A549 treated with AZD2906 at 1 μM for 4 hours (cell line): ENCODE measurements at places on chromosomes 2 and 18. TPM values are rescaled to one million over a fixed set of nuclear protein-coding genes. Genes with fewer than 3 reads are reported as not detected.

The AQP12B gene
- not detected in 5 replicates for total RNA-seq

The DPP4 gene
- total RNA-seq = 0.65 to 1.1 TPM (median 0.87 TPM) in 5 replicates

The ECEL1 gene
- 0.15 to 0.25 TPM (median 0.23 TPM) in 5 replicates for total RNA-seq

The CNTNAP5 gene
- not detected in 5 replicates for total RNA-seq

The SP5 gene
- 0.02 to 0.23 TPM (median 0.07 TPM) in 3 of 5 replicates, not detected in the others for total RNA-seq

The LOXL3 gene
- 0.31 to 0.60 TPM (median 0.49 TPM) in 5 replicates for total RNA-seq

The LAMA1 gene
- 0.06 to 0.16 TPM (median 0.09 TPM) in 5 replicates for total RNA-seq

The SCLY gene
- total RNA-seq = 17.9 to 21.9 TPM (median 19.4 TPM) in 5 replicates

The VIL1 gene
- total RNA-seq = 0.16 to 0.36 TPM (median 0.28 TPM) in 5 replicates

The SFT2D3 gene
- total RNA-seq = 4.6 to 6.1 TPM (median 5.8 TPM) in 5 replicates

The C2orf78 gene
- total RNA-seq = not detected in 5 replicates

The SKOR2 gene
- not detected in 5 replicates for total RNA-seq

The COBLL1 gene
- 4.6 to 7.0 TPM (median 5.3 TPM) in 5 replicates for total RNA-seq

The CPLX4 gene
- not detected in 5 replicates for total RNA-seq

The SH3RF3 gene
- 0.47 to 0.71 TPM (median 0.66 TPM) in 5 replicates for total RNA-seq

The ITGA6 gene
- 35.8 to 45.8 TPM (median 41.8 TPM) in 5 replicates for total RNA-seq

The ERBB4 gene
- 0.01 TPM in 1 of 5 replicates, not detected in the others for total RNA-seq

The ARHGAP28 gene
- total RNA-seq = 0.09 to 0.17 TPM (median 0.13 TPM) in 4 of 5 replicates, not detected in the other

The KCNIP3 gene
- total RNA-seq = 1.4 to 2.4 TPM (median 2.2 TPM) in 5 replicates

The ADI1 gene
- total RNA-seq = 47.6 to 61.4 TPM (median 56.1 TPM) in 5 replicates

The EHD3 gene
- 6.3 to 7.4 TPM (median 6.9 TPM) in 5 replicates for total RNA-seq

The TDRD15 gene
- total RNA-seq = not detected in 5 replicates

The SLC38A11 gene
- 0.02 to 0.22 TPM (median 0.08 TPM) in 3 of 5 replicates, not detected in the others for total RNA-seq

The ABCG8 gene
- not detected in 5 replicates for total RNA-seq

The RNMT gene
- total RNA-seq = 17.0 to 18.6 TPM (median 17.2 TPM) in 5 replicates

The TUBB8B gene
- not detected in 5 replicates for total RNA-seq

The NAT8 gene
- not detected in 5 replicates for total RNA-seq

The ZAP70 gene
- 0.02 to 0.18 TPM (median 0.04 TPM) in 4 of 5 replicates, not detected in the other for total RNA-seq

The ZNF142 gene
- 14.8 to 19.4 TPM (median 16.4 TPM) in 5 replicates for total RNA-seq

The GALR1 gene
- not detected in 5 replicates for total RNA-seq

The FAM136A gene
- 81.8 to 93.2 TPM (median 89.1 TPM) in 5 replicates for total RNA-seq

The LRP1B gene
- total RNA-seq = 0.01 TPM in 3 of 5 replicates, not detected in the others

The CNNM3 gene
- 9.3 to 12.8 TPM (median 11.3 TPM) in 5 replicates for total RNA-seq

The SIGLEC15 gene
- total RNA-seq = 0.03 to 0.06 TPM in 2 of 5 replicates, not detected in the others

The CHST10 gene
- total RNA-seq = 12.9 to 15.1 TPM (median 13.9 TPM) in 5 replicates

The FASTKD2 gene
- total RNA-seq = 29.0 to 39.1 TPM (median 30.7 TPM) in 5 replicates

The CCDC148 gene
- total RNA-seq = 0.22 to 0.62 TPM (median 0.39 TPM) in 5 replicates

The MPP4 gene
- 0.05 to 0.24 TPM (median 0.07 TPM) in 4 of 5 replicates, not detected in the other for total RNA-seq

The DYNAP gene
- not detected in 5 replicates for total RNA-seq

The NUP35 gene
- total RNA-seq = 28.1 to 39.0 TPM (median 29.9 TPM) in 5 replicates

The ACTR1B gene
- 35.9 to 44.5 TPM (median 42.5 TPM) in 5 replicates for total RNA-seq

The GCG gene
- total RNA-seq = 0.05 TPM in 1 of 5 replicates, not detected in the others

The CHRNA1 gene
- total RNA-seq = not detected in 5 replicates

The CDH20 gene
- 0.05 TPM in 1 of 5 replicates, not detected in the others for total RNA-seq

The ANKRD30BL gene
- total RNA-seq = not detected in 5 replicates

The GRHL1 gene
- 0.93 to 1.3 TPM (median 1.1 TPM) in 5 replicates for total RNA-seq

The TUBA4B gene
- total RNA-seq = 0.10 to 0.32 TPM (median 0.12 TPM) in 5 replicates

The FRZB gene
- 0.04 to 0.13 TPM (median 0.11 TPM) in 5 replicates for total RNA-seq

The TRABD2A gene
- 10.5 to 15.5 TPM (median 13.2 TPM) in 5 replicates for total RNA-seq

The CYB5A gene
- total RNA-seq = 120 to 138 TPM (median 127 TPM) in 5 replicates

The NT5DC4 gene
- 0.06 to 0.94 TPM in 2 of 5 replicates, not detected in the others for total RNA-seq

The FAM110C gene
- total RNA-seq = 0.17 to 0.40 TPM (median 0.32 TPM) in 5 replicates

The ACVR1 gene
- total RNA-seq = 19.4 to 22.6 TPM (median 19.6 TPM) in 5 replicates

The GAL3ST2 gene
- total RNA-seq = 0.11 to 0.37 TPM (median 0.25 TPM) in 5 replicates

The LYPD6B gene
- total RNA-seq = not detected in 5 replicates

The LCT gene
- total RNA-seq = 0.03 to 0.08 TPM (median 0.04 TPM) in 4 of 5 replicates, not detected in the other

The CNDP2 gene
- total RNA-seq = 75.6 to 98.9 TPM (median 80.5 TPM) in 5 replicates

The CCBE1 gene
- total RNA-seq = 7.9 to 12.9 TPM (median 12.0 TPM) in 5 replicates

The ASPRV1 gene
- total RNA-seq = 0.20 to 0.38 TPM (median 0.25 TPM) in 5 replicates
